Esophagus muscularis mucosa (tissue), 4 donors: ENCODE measurements at places on chromosomes 11 and 22. TPM values are rescaled to one million over a fixed set of nuclear protein-coding genes. Genes with fewer than 3 reads are reported as not detected.

Gene EIF3F
- total RNA-seq, result 256 TPM

Gene P2RX3
- not detected for total RNA-seq

Gene E2F8
- total RNA-seq, result not detected

Gene TEF
- total RNA-seq, result 19.5 TPM

Gene OR4C6
- not detected for total RNA-seq

GRCh38 chr22:44491269-44492035 lies 6.6 kb downstream of the RTL6 start:
- H3K27ac ChIP-seq, result no peak overlapping the region
- peaks cover 42% of the 10 kb centered on the region for H3K4me1 ChIP-seq
- H3K36me3 ChIP-seq, result peaks cover 37% of the 10 kb centered on the region
- DNase-seq, result no peak

DNA sequence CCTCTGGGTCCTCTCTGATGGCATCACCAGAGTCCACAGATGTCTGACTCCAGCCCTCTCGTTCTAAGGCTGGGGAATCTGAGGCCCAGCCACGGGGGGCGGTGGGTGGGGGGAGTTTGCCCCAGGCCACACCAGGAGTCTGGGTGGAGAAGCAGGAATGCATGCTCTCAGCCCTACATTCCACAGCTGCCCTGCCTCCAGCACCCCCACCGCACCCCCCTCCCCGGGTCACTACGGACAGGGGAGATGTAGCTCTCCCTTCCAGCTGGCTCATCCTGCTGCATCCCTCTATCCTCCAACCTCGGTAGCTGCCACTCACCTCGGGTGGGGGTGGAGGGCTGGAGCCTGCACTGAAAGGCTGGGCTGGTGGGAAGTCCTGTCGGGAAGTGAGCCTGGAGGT lies 2.3 kb upstream of the PVALB start:
- H3K4me1 ChIP-seq, result peaks cover 4% of the 10 kb centered on the region
- H3K4me3 ChIP-seq, result no peak overlapping the region
- no peak overlapping the region for H3K27ac ChIP-seq
- H3K27me3 ChIP-seq, result peaks cover 90% of the 10 kb centered on the region
- no peak for DNase-seq
- H3K36me3 ChIP-seq, result no peaks in the 10 kb centered on the region

Gene CARNS1
- total RNA-seq, result 0.83 TPM

GRCh38 chr22:45235101-45235777 lies 5.5 kb downstream of the KIAA0930 start:
- H3K4me1 ChIP-seq, result peaks cover 20% of the 10 kb centered on the region
- no peak for DNase-seq
- no peaks in the 10 kb centered on the region for H3K27me3 ChIP-seq
- peak overlapping the region; percentile 27 for H3K27ac ChIP-seq
- H3K36me3 ChIP-seq, result peaks cover 16% of the 10 kb centered on the region

Gene FAM181B
- total RNA-seq, result 1.2 TPM

GRCh38 chr22:49076300-49077035 lies 751.2 kb downstream of the BRD1 start:
- no peak overlapping the region for H3K27ac ChIP-seq
- DNase-seq, result no peak
- no peaks in the 10 kb centered on the region for H3K27me3 ChIP-seq

- H3K27me3 ChIP-seq, result no peaks in the 10 kb centered on the region
- no peak for DNase-seq
- no peaks in the 10 kb centered on the region for H3K36me3 ChIP-seq
- H3K27ac ChIP-seq, result no peak overlapping the region
- no peaks in the 10 kb centered on the region for H3K4me1 ChIP-seq
Measured at GRCh38 chr11:106983261-106983660, 35.0 kb downstream of the GUCY1A2 start.

DNA sequence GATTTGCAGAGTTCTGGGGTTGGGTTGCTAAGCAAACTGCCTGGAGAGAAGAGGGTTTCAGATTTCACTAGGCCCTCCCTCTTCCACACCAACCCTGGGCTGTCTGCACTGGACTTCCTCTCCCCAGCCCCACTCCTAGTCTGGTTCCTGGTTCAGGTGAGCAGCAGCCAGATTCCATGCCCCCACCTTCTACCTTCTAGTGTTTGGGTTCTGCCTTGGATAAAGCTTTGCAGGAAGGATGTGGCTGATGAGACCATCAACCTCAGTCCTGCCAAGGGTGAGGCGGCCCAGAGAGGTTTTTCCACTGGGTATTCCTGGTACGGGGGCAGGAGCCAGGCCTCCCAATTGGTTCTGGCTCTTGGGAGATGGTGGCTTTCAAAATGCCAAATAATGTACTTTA lies 68.3 kb downstream of the BCR start:
- no peaks in the 10 kb centered on the region for H3K27me3 ChIP-seq
- H3K4me3 ChIP-seq, result no peak overlapping the region
- H3K36me3 ChIP-seq, result peaks cover 2% of the 10 kb centered on the region
